T-helper 17 cell (primary cell): ENCODE measurements at places on chromosomes 3 and 15.

GRCh38 chr3:26521261-26521660 is 101.3 kb upstream of the LRRC3B start:
- H3K4me3 ChIP-seq: no peak overlapping the region
- H3K27me3 ChIP-seq: no peaks in the 10 kb centered on the region
- H3K4me1 ChIP-seq: no peaks in the 10 kb centered on the region
- H3K36me3 ChIP-seq: no peaks in the 10 kb centered on the region

DNA sequence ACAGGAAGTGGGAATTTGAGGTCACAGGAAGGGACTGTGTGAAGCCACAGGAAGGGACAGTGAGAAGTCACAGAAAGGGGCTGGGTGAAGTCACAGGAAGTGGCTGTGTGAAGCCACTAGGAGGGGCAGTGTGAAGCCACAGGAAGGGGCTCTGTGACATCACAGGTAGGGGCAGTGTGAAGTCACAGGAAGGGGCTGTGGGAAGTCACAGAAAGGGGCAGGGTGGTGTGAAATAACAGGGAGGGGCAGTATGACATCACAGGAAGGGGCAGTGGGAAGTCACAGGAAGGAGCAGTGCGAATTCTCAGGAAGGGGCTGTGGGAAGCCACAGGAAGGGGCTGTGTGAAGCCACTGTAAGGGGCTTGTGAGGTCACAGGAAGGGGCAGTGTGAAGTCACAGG is 35.8 kb downstream of the GASK1A start:
- H3K4me3 ChIP-seq: no peak overlapping the region
- no peaks in the 10 kb centered on the region for H3K36me3 ChIP-seq
- no peak for DNase-seq
- no peaks in the 10 kb centered on the region for H3K4me1 ChIP-seq
- no peak overlapping the region for H3K27ac ChIP-seq

DNA sequence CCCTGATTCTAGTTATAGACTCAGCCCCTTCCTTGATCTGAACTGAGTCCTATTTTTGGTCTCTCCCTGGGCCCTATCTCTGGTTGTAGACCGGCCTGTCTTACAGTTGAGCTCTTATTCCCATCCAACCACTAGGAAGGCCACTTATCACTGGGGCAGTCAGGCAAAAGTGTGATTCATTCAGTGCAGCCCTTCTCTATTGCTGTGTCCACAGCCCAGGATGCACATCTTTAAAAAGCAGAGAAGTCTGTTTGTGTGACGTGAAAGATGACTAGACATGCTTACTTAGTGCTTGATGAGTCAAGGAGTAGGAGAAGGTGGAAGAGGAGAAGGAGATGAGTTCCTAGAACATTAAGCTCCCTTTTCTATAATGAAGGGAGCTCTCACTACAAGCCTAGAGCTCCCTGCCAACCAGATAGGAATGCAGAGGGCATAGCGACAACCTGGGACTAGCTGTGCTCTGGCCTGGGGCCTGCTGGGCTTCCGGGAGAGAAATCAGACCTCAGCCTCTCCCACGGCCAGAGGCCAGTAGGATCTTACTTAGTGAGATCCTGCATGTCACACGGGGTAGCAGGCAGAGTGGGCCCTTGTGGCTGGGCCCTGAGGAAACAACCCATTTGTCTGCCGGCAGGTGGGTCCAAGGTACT is 25.7 kb downstream of the INSYN1 start:
- DNase-seq: no peak
- H3K4me3 ChIP-seq: no peak overlapping the region
- H3K27me3 ChIP-seq: peaks cover 60% of the 10 kb centered on the region
- H3K27ac ChIP-seq: no peak overlapping the region

- no peak for DNase-seq
- peaks cover 28% of the 10 kb centered on the region for H3K4me1 ChIP-seq
- H3K4me3 ChIP-seq: peak overlapping the region; percentile 94
- no peaks in the 10 kb centered on the region for H3K27me3 ChIP-seq
- H3K36me3 ChIP-seq: no peaks in the 10 kb centered on the region
Observed at GRCh38 chr15:78149805-78150751, 916 bp downstream of the IDH3A start.
